Amniotic epithelial cell (primary cell): ENCODE measurements at places on chromosomes 2 and 18.

DNA sequence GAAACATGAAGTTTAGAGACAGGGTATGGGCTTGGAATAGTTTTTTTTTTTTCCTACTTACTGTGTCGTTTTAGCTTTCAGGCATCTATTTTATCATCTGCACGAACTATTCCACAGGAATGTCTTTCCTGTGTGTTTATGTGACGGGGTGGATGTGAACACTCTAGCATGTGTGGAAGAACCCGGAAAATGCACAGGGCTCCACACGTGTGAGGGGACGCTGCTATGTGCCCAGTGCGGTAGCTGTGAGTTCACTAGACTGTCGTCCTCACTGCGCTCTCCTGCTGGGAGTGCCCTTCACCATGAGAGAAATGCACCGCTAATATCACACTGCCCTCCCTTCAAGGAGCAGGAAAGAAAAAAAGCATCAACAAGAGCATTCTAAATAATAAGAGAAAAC, 250.8 kb upstream of the PXDN start:
- DNase-seq = no peak

DNA sequence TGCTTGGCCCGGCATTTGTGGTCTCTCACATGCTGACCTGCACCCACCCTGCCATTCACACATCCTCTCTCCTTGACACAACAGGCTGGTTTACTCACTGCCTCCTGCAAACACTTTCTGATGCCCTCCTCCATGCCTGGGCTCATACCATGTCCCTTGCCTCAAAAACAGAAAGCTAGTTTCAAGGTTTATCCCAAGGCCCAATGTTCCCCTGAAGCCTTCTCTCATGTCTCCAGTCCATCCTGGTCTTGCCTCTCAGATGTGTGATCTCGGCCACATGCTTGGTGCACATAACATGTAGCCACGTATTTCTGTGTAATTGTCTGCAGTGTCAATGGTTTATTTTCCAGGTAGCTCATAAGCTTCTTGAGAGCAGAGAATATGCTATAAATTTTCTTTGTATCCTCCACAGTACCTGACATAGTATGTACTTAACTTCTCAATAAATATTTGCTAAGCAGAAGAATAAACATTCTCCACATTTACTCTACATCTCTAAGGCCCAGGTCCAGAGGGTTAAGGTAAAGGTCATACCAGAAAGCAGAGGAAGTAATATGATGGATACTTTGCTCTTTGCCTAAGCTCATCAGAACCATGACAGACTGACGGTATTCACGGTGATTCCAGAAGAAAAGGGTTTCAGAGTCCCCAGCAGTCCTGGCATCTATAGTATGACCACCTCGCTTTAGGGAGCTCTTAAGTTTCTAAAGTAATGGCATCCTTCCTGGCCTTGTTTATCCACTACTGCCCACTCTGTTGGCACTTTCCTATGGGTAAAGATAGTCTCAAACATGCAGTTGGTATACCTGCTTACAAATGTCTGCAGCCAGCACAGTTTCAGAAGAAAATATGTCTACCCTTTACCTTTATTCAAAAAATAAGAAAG, 163.4 kb upstream of the ZFP36L2 start:
- DNase-seq = no peak

DNA sequence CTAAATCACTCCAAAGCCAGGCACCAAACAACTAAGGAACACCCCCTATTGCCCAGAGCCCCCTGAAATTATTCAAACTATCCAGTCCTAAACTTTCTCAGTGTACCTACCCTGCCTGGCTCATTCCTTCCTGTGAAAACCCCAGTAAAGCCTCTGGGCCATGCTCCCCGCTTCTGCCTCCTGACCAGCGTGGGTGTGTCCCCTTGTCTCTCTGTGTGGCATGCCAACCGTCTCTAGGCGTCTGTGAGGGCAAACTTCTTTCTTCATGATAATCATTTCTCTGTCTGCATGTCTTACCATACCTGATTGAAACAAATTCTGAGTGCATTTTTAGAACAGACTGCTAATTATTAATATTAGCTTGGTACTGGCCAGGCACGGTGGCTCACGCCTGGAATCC, 109.0 kb upstream of the MSH2 start:
- DNase-seq = no peak

DNA sequence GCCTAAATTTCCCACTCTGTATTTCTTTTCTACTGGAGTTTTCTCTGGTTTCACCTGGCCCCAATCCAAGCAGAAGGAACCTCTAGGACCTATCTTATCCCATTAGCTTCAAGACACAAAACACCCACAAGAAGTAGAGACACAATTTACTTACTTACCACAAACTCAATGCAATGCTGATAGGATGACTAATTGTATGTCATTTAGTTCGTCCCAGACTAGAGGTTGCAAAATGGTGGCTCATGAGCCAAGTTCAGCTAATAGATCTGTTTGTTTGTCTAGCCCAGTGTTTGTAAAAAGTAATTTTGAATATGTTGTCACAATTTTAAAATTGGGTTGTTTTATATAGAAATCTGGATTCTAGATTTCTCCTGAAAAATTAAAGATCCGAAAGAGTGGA, 34.7 kb upstream of the ZSWIM2 start:
- DNase-seq = peak; percentile 13

- DNase-seq = no peak
Measured at GRCh38 chr2:238461491-238461890, 34.8 kb downstream of the ASB1 start.
